Activated T-cell treated with anti-CD3 and anti-CD28 coated beads for 24 hours (primary cell): ENCODE measurements at places on chromosomes 1 and 21.

DNA sequence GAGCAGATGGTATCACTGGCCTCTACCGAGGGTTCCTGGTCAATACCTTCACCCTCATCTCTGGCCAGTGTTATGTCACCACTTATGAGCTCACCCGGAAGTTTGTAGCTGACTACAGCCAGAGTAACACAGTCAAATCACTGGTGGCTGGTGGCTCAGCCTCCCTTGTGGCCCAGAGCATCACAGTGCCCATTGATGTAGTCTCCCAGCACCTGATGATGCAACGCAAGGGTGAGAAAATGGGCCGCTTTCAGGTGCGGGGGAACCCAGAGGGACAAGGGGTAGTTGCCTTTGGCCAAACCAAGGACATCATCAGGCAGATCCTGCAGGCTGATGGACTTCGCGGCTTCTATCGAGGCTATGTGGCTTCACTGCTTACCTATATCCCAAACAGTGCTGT lies 6.1 kb downstream of the SLC25A44 start:
- no peak for DNase-seq

DNA sequence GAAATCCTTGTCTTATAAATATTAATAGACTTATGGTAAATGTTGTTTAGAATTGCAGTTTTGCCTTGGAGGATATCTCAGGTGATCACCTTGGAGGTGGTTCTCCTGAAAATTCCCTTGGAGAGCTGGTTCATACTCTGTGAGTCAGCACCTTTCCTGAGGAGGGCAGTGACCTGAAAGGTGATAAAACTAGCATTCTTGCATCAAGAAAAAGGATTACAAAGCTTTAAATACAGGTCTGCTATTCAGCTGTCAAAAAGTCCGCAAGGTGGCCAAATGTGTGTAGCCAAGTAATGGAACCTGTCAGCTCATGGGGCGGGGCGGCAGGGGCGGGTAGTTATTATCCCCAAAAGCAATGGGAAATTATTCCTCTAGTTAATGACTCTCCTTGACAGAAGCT lies 52.8 kb upstream of the EDARADD start:
- DNase-seq = no peak

- DNase-seq = no peak
Observed at GRCh38 chr1:115238336-115239147, 99.5 kb downstream of the NGF start.

- DNase-seq = no peak
Observed at GRCh38 chr1:247064304-247064703, 14.3 kb downstream of the ZNF670 start.

- no peak for DNase-seq
Observed at GRCh38 chr1:85148524-85149250, 52.1 kb downstream of the SYDE2 start.

GRCh38 chr21:37437376-37438080 lies 71.0 kb downstream of the DYRK1A start:
- no peak for DNase-seq

DNA sequence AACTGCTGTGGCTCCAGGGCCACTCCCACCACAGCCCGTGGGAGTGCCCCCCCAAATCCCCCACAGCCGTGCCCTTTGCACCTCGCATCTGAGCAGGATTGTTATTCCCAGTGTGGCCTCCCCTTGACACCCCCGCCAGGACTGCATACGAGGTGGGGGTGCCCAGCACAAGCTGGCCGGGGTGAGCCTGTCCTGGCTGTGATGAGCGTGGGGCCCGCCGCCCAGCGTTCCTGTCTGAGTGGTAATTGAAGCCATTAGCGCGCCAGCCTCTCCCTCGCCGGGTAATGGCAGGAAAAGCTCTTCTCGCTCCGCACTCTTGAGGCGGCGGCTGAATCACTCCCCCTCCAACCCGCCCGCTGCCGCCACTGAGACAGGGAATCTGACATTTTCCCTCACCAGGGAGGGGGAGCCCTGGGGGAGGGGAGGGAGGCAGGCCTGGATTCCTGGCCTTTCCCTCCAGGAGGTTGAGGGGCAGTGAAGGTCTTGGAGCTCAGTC lies 27.7 kb downstream of the PTPRF start:
- no peak for DNase-seq

- no peak for DNase-seq
Observed at GRCh38 chr1:85935234-85935633, 221.3 kb downstream of the COL24A1 start.

- DNase-seq = no peak
Observed at GRCh38 chr21:41090981-41091380, 77.0 kb upstream of the BACE2 start.

DNA sequence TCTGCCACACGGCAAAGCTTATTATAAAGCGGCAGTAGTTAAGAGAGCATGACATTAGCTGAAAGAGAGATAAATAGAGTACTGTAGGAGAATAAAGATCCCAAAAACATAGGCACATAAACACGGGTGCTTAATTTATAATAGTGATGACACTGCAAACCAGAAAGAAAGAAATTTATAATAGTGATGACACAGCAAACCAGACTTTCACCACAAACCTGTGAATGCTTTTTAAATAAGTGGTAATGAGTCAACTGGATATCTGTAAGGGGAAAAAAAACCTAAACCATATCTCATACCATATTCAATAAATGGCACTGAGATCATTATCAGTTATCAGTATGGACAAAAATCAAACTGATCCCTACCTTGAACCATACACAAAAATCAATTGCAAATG lies 25.5 kb downstream of the USP1 start:
- DNase-seq = no peak

- no peak for DNase-seq
Observed at GRCh38 chr1:229203030-229203751, 67.7 kb upstream of the RAB4A start.

DNA sequence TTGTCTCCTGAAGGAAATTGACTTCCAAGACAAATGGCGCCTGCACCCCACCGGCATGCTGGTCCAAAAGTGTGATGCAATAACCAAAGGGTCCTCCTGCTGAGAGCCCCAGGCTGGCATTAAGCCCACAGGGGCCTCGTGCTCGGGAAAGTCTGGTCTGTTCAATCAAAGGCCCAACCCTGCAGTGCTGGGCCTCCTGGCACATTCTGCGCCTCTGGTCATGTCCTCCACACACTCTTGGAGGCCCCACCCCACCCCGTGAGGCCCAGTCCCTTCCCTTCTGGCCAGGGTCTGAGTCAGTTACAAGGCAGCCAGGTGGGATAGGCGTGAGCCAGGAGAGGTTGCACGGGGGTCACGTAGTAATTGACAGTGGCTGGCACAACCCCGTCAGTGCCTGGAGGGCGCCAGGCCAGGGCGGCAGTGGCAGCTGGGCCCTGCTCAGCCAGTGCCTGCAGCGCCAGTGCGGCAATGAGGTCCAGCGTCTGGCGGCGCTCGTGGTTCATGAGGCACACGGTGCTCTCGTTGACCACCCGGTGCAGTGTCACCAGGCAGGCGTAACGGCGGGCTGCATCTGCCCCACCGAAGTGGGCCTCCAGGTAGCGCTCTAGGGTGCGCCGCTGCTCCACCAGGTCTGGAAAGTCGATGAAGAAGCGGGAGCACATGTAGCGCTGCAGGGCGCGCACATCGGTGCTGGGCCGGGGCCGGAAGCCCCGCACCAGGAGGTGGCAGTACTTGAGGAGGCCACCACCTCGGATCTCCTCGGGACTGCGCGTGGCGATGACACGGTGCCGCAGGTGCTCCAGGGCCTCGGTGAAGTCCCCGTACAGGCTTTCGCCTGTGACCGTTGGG lies 6.8 kb downstream of the TENT5B start:
- DNase-seq = no peak

GRCh38 chr1:112995890-112996289 lies 39.9 kb upstream of the SLC16A1 start:
- DNase-seq = no peak

DNA sequence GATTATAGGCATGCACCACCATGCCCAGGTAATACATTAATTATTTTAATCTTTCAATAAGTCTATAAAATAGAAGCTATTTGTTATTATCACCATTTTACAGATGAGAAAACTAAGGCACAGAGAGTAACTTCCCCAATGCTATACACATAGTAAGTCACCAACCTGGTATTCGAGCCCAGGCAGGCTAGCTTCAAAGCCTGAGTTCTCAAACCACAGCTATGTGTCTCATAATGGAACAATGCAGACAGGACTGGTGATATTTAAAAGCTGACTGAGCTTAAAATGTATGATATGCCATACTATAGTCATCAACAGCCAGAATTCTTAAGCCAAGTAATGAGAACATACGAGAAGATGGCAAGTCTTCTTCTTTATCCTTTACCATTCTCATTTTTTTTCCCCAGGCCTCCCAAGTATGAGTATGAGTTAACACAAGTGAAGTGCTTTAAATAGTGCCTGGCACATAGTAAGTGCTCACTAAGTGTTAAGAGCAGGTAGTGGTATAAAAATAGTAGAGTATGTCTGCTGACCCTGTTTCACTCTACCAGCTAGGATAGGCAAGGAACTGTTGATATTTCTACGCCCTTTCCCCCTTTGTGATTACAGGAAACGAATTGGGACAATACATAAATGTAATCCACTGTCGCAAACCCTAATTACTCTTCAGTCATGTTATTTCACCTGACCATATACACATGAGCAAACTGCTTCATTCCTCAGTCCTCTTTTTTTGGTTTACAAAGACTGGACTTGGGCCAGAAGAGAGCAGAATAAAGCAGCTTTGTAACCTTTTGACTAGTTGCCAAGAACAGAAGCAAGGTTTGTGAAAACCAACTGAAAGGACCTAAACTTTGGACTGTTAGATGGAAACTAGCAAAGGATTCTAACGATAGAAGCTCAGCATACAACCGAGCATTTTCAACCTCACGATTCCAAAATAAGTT lies 9.5 kb downstream of the EYA3 start:
- no peak for DNase-seq

- no peak for DNase-seq
Observed at GRCh38 chr1:217139513-217139912, 416.3 kb upstream of the ESRRG start.

- DNase-seq = no peak
Observed at GRCh38 chr1:1082776-1083415, 8.8 kb upstream of the RNF223 start.

GRCh38 chr1:229342656-229343569 lies at the start of gene CCSAP:
CCSAP (minus strand) TSS chr1:229343047; CDS start chr1:229342465, 582 bp downstream.
- peak; percentile 23 for DNase-seq

DNA sequence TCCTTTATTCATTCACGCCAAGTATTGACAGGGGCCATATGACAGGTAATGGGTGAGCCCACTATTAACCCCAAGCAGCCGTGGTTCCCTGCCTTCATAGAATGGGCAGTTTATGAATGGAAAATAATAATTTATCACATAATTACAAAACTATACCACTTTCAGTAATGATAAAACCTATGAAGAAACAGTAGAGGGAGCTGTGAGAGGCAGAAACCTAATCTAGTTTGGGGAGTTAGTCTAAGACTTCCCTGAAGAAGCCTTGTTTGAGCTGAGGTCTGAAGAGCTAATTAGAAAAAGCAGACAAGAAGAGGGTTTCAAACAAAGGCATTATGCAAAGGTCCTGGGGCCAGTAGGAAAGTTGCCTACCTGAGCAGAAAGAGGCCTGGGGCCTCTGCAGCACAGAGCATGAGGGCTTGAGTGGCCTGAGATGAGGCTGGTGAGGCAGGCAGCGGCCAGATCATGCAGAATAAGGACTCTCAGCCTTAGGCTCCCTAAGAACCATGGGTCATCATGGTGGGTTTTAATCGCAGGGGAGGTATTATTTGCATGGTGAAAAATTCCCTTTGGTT lies 142.8 kb downstream of the ATG4C start:
- DNase-seq = no peak

DNA sequence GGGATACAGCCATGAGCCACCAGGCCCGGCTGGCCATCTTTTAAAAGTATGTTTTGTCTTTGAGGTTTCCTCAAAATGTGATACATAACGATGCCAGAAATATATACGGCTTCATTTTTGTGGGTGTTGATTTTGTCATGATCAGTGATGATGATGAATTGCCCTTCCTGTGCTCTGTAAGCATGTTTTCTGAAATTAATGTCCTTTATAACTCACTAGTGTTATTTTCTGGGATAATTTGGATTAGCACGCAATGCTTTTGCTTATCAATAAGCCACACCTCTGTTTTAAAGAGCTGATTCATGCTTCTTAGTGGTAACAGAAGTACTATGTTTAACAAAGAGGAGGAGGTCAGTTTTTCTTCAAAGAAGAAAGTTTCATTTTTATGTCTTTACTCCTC lies 25.6 kb downstream of the PHACTR4 start:
- no peak for DNase-seq

GRCh38 chr1:27351541-27352107 lies 9.8 kb downstream of the SYTL1 start:
- no peak for DNase-seq

- DNase-seq = no peak
Observed at GRCh38 chr1:34360574-34360973, 183.9 kb downstream of the C1orf94 start.

- no peak for DNase-seq
Observed at GRCh38 chr1:65195495-65196417, 47.8 kb downstream of the AK4 start.
